Left colon (tissue), 2 donors: ENCODE measurements at places on chromosomes 2 and 18. TPM values are rescaled to one million over a fixed set of nuclear protein-coding genes. Genes with fewer than 3 reads are reported as not detected.

The COL5A2 gene
- 8.0 TPM for total RNA-seq

The DOK6 gene
- 0.45 TPM for total RNA-seq

The LBX2 gene
- total RNA-seq: 1.2 TPM

The FAM237A gene
- not detected for total RNA-seq

The DES gene
- 706 TPM for total RNA-seq

The MAP3K19 gene
- not detected for total RNA-seq

The HADHB gene
- 180 TPM for total RNA-seq

The TSGA10 gene
- total RNA-seq: 9.1 TPM

The ABCG8 gene
- 0.67 TPM for total RNA-seq

The KYNU gene
- total RNA-seq: 0.61 TPM

The ST8SIA5 gene
- 0.59 TPM for total RNA-seq

- DNase-seq: no peak
Measured at GRCh38 chr18:38557006-38557405, 991.4 kb upstream of the CELF4 start.

DNA sequence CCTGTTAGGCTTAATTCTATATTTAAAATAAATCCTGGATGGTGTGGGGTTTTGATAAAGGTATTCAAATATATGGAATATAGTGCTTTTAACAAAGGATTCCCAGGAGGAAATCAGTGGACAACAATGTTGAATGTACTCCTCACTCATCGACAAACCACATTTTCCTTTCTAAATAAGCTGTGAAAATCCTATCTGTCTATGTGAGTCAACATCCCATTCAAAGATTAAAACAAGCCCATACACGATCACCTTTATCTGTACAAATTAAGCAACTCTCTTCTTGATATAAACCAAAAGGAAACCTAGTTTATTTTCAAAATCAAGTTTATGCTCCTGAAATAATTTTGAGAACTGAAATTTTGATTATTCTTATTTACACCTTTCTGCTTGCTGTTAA is 153.4 kb downstream of the ERBB4 start:
- DNase-seq: no peak

GRCh38 chr2:85648619-85649018 is 19.4 kb downstream of the SFTPB start:
- DNase-seq: no peak

- DNase-seq: no peak
Measured at GRCh38 chr2:34570266-34570872, 971.3 kb upstream of the FAM98A start.

DNA sequence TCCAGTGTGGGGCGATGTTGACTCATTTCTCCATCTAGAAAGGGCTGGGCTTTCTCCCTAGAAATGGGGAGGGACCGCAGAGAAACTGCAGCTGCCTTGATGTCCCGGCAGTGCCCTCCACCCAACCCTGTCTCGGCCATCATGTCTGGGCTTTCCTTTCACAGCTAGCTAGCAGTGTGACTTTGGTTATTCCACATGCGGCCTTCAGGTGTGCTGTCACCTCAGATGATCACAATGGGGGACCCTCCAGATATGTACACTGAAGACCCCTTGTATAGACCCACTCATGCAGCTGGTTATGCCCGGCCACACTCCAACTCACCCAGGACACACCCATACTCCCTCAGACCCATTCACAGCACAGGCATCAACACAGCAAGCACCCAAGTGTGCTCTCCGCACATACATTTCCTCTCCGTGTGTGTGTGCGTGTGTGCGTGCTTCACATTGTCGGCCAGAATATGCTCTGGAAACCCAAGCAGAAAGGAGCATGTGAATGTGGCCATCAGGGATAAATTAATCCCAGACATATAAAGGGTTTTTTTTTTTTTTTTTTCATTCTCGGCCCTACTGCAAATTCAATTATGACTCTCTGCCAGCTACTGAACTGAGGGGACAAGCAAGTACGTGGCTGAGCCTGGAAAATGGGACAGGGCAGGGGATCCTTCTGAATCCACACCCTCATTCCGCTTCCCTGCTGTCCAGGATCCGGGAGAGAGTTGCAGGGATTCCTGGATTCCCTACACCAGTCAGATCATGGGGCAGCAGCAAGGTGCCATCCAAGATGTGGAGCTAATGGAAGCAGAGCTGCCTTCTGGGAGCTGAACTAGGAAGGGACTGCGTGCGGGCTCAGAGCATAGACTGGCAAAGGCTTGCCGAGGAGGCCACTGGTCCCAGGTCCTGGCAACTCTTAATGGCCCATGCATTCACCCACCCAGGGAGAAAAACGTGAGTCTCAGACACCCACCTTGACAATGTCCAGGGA is 240.2 kb downstream of the DYSF start:
- DNase-seq: no peak

- no peak for DNase-seq
Measured at GRCh38 chr2:191641609-191642008, 36.3 kb upstream of the NABP1 start.

DNA sequence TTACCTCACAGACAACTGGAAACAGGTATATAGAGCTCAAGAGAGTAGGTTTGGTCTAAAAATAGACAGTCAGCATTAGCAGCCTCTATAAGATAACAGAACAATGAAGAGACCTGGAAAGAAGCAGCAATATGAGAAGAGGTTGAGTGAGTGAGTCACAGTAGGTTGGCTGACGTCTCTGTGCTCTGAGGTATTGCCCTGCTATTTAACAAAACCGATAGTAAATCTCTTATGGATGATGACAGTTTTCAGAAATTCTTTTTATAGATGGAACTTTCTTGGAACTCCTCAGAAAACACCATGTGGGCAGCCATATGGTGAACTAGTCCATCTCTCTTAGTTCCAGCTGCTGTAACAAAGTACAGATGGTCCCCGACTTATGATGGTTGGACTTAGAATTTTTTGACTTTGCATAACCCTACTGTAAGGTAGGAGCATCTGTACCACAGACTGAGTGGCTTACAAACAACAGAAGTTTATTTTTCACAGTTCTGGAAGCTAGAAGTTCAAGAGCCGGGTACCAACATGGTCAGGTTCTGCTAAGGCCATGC is 123.5 kb downstream of the MBD2 start:
- DNase-seq: no peak

- DNase-seq: no peak
Measured at GRCh38 chr2:162926907-162927306, 88.3 kb upstream of the KCNH7 start.

DNA sequence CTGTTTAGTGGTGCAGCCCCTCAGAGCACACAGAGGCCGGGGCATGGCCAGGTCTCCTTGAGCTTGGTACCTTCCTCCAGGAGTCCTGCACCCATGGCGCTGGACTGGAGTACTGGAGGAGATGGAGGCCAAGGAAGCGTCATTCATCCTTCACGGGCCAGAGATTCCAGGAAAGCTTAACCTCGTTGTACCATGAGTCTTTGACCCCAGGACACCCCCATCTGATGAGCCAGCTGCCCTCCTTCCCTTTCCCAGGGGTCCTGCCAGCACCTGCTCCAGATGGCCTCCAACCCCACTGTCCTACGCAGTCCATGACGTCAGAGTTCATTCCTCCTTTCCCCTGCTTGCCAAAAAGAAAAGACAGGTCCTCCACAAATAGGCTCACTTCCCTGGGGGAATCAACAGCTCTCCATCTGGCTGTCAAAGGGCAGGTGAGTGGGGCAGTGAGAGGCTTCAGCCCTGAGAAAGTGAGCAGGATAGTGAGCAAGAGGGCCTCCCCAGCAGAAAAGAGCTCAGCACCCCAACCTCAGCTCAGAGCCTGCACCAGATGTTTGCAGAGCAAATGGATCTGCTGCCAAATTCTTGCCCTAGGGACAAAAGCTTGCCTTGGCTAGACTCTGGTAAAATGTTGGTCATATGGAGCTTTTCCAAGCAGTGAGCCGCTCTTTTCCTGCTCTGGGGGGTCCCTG is 4.5 kb upstream of the NPPC start:
- no peak for DNase-seq

GRCh38 chr2:86577817-86578456 is 14.7 kb upstream of the CHMP3 start:
- DNase-seq: no peak

- no peak for DNase-seq
Measured at GRCh38 chr18:13635046-13635445, 91.3 kb downstream of the FAM210A start.

DNA sequence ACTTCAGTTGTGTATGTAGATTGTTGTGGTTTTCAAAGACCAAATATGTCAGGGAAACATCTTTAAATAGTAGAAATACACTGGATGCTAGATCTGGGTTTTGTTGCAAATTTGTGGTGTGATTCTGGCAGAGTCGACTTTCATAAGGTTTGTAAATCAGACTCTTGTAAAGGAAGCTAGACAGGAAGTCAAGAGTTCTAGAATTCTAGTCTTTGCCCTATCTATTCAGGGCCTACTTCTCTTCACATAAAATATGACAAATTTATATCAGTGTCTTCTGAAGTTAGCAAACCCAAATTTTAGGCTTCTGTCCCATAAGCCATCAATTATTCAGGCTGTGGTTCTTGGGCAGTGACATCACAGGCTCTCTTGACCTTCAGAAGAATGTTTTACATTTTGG is 1579.2 kb upstream of the PIK3C3 start:
- DNase-seq: no peak

- no peak for DNase-seq
Measured at GRCh38 chr18:9914334-9914583, 443 bp downstream of the VAPA start.

DNA sequence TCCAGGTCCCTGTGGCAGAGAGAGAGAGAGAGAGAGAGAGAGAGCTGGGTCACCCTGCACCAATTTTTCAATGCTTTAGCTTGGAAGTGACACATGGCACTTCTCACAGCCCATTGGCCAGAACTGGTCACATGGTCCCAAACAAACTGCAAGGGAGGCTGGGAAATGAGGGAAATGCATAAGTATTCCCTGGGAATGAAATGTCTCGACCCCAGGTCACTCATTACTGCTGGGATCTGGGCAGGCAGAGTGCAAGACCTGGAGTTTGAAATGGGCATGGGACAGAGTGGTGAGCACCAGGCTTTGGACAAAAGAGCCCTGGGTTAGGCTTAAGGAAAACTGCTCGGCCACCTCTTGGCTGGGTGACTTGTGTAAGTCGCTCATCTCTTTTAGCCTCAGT is 37.0 kb downstream of the SMAD7 start:
- no peak for DNase-seq

DNA sequence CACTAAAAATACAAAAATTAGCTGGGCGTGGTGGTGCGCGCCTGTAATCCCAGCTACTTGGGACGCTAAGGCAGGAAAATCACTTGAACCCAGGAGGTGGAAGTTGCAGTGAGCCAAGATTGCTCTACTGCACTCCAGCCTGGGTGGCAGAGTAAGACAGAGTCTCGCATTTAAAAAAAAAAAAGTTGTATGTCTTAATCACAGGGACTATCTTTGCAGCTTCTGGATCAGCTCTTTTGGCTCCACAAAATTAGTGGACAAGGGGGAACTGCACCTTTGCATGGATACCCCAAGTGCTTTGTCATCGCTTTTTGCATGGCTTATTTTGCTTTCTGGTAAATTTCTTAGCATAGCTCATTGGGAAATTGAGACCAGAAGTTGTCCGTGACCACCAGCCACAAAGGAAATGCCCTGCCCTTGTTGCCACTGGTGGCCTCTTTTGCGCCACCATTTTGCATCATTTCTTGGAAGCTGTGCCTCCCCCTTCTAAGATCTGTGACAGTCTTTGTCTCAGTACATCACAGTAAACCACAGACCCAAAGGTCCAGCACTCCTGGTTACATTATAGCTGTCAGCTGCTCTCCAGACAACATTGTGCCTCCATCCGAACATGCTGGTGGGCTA is 43.9 kb upstream of the PCBP1 start:
- DNase-seq: no peak

DNA sequence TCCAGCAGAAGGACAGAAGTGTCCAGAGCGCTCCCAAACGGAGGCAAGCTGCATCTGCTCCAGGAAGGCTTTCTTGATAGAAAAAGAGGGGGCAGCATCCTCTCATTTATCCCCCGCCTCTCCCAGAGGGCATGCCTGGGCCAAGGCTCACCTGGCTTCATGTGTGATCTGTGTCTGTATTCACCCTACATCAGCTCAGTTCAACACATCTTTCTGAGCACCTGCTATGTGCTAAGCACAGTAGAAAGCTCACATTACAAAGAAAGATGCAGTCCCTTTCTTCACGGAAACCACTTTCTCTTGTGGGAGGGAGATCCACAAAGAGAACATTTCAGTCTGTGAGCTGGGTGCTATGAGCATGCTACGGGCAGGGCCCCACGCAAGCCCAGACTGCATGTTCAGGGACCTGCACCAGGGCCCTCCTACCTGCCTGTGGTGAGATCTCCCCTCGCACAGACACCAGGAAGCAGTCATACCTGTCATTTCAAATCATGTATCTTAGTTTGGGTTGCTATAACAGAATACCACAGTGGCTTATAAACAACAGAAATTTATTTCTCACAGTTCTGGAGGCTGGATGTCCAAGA is 90.7 kb downstream of the PDCL3 start:
- DNase-seq: no peak

GRCh38 chr2:3025984-3026383 is 351.6 kb downstream of the EIPR1 start:
- no peak for DNase-seq

DNA sequence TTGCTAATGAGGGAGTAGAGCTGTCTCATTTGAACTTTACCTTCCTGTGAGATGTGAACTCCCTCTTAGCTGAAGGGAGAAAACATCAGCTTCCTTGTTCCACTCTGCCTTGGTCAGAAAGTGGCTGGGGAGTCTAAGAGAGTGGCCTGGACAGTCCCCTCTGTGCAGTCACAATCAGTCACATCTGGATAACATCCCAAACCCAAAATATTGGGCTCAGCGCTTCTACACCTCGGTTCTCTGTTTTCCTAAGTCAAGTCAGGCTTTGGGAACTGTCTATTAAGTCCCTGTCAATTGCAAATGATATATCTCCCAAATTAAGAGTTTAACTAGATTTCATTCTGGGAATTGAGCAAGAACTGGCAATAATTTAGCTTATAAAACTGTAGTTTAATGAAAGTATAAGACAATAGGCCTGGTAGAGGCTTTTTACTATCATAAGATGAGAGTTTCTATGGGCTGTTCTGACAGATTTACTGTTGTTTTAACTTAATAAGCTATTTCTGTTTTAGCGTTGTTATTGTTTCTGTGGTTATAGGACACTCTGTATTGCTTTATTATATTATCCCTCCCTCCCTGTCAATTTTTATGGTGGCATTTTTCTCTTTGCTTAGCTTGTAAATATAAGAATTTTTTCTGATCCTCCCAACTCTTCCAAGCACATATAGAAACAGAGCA is 135.1 kb upstream of the LHCGR start:
- DNase-seq: no peak

GRCh38 chr18:9066817-9067306 is 35.6 kb upstream of the NDUFV2 start:
- no peak for DNase-seq

DNA sequence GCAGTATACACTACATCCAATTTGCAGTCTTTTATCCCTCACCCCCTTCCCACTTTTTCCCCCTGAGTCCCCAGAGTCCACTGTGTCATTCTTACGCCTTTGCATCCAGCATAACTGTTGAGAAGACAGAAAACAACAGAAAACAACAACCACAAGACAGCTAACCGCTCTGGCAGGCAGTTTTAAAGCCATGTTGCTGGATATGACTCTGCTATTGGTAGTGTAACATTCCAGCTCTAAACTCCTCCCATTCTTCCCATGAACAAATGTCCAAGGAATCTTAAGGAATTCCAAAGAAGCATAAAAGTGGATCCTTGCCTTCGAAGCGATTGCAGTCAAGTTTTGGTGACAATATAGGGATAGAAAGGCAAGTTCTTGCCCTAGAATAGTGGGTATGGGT is 599.1 kb downstream of the NYAP2 start:
- no peak for DNase-seq

- DNase-seq: no peak
Measured at GRCh38 chr2:66854298-66854697, 419.4 kb downstream of the MEIS1 start.

GRCh38 chr2:8461341-8461740 is 220.5 kb upstream of the ID2 start:
- no peak for DNase-seq
